Dorsolateral prefrontal cortex (tissue), 122 donors: ENCODE measurements at places on chromosomes 7 and 10. TPM values are rescaled to one million over a fixed set of nuclear protein-coding genes. Genes with fewer than 3 reads are reported as not detected.

The SBDS gene
- 141 TPM for total RNA-seq

- no peak for DNase-seq
These were observed 114.1 kb downstream of the ICA1 start for GRCh38 chr7:8147760-8148463.

The SEMA3E gene
- total RNA-seq: 20.7 TPM

GRCh38 chr7:6425948-6426347, 21.8 kb downstream of the DAGLB start:
- no peak for DNase-seq

The TAS2R5 gene
- 6.6 TPM for total RNA-seq
